ENCODE measurements at places on chromosomes 7 and 10.

GRCh38 chr10:759898-760477, 70.5 kb upstream of the DIP2C start:
- DNase-seq = no peak

DNA sequence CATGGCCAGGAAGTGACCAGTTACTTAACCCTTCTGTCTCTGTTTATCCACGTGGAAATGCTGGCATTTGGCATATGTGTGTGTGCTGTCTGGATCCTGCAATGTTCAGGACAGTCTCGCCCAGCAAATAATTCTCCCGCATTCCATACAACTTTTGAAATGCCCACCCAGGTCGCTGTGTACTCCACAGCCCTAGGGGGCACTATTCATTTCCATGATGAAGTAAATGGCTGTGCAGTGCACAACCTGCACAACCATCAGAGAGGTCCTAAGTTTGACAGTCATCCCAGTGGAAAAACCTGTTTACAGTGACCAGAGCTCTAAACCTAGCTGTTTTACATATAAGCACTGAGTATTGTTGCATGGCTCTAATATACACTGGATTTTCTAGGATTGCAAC, 38.1 kb downstream of the ZNF503 start:
- no peak for DNase-seq

DNA sequence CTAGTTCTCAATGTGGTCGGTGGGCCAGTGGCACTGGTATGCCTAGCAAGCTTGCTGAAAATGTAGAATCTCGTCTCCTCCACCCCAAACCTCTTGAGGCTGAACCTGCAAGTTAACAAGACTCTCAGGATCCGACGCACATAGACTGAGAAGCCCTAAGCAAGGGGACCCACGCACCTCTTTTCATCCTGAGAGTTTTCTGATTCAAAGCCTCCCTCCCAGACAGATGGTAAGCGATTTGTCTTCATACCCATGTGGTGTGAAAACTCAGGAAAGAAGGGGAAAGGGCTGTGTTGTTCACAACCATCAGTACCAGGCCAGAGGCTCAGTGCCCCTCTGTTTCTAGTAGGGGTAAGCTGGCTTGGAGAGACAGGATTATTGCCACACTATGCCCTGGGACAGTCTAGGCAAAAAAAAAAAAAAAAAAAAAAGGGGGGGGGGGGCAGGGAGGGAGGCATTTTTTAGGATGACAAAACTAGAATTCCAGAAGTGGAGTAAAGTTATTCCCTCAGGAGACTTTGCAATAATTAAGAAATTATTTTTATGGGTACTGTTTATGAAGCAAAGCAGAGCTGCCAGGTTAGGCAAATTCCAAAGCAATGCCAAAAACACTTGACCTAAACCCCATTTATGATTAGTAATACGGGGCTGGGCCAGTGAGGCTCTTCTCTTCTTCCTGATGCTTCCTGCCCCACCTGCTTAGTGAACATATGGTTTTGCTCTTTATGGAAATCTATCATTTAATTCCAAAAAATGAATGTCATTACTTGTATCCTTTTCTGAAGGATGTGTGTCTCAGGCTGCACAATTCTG, 117.6 kb upstream of the PDLIM1 start:
- no peak for DNase-seq

- no peak for DNase-seq
Observed at GRCh38 chr7:3246651-3247050, 54.4 kb upstream of the SDK1 start.

DNA sequence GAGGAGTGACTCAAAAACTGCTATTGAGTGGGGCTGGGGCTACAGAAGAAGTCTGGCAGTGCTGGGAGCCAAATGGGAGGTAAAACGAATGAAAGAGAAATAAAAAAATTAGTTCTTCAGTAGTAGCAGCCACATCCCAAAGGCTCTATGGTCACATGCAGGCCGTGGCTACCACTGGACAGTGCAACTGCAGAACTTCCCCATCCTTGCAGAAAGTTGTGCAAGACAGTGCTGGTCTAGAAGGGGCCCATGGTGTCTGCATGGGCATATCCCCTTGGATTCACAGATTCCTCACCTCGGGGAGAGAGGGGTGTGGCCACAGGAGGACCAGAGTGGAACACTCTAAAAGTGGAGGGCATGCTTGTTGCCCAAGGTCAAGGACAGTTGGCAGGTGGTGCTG, 47.6 kb downstream of the RPS24 start:
- no peak for DNase-seq

- no peak for DNase-seq
Observed at GRCh38 chr10:20330246-20330645, 514.0 kb downstream of the PLXDC2 start.
